ENCODE measurements at places on chromosomes 6 and 20.
A peak's percentile ranks its signal among the peaks of the same experiment; 100 is the strongest.

DNA sequence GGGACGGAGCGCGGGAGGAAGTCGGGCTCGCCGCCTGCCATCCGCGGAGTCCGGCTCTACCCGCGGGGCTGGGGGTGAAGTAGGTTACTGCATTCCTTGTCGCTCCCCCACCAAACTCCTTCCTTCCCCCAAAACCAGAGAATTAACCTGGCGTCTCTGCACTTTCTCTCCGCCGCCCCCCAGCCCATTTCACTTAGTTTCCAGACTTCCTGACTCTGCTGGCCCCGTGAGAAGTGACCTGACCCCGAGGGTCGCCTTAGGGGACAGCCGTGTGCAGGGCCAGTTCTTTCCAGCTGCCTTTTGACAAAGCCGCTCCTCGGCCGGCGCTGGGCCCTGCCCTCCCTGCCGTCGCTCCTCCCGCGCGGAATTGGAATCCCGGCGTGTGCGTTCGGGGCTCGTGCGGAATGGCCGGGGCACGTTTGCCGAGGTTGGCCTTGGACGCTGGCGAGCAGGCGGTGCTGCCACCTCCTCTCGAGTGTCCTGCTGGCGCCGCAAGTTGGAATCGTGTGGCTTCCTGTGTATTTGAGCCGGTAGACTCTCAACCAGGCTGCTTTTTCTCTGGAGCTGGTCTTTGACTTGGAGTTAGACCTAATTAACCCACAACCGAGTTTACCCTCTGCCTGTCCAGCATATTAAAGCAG is 650 bp downstream of the DCBLD1 start:
- peak; percentile 37 for DNase-seq

- no peak for DNase-seq
Observed at GRCh38 chr6:22956029-22956681, 386.8 kb downstream of the HDGFL1 start.

- DNase-seq: no peak
Observed at GRCh38 chr6:140758169-140758877, 1374.4 kb upstream of the GJE1 start.

- peak; percentile 28 for DNase-seq
Observed at GRCh38 chr6:73691512-73691911, 4.5 kb upstream of the CD109 start.

DNA sequence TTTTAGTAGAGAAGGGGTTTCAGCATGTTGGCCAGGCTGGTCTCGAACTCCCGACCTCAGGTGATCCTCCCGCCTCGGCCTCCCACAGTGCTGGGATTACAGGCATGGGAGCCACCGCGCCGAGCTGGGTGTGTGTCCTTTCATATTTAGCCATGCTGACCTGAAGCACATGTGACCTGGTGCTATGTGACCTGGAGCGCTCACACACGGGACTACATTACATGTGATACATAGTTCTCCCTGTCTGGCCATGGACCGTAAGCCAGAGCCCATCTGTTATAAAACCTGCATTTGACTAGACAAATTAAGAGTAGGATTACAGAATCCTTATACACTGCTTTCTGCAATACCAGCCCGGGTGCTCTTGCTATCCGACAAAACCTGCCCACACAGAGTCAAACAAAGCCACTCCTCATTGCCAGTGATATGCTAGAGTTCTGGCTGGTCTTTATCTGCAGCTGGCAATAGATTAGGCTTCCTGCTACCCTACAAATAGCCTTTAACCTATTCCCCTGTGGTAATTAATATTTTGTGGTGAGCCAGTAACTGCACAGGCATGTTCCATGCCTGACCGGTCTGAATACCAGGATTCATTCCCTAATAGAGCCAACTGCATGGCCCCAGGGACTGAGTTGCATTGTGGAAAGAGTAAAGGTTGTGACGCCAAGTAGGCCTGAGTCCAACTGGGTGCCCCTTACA is 26.3 kb upstream of the FAM50B start:
- DNase-seq: no peak

GRCh38 chr6:19837511-19838441 is 606 bp downstream of the ID4 start:
- peak; percentile 30 for DNase-seq

GRCh38 chr6:14822679-14823078 is 423.2 kb upstream of the JARID2 start:
- peak; percentile 84 for DNase-seq

GRCh38 chr6:166173281-166173951 is 5.8 kb upstream of the TBXT start:
- no peak for DNase-seq

GRCh38 chr6:37321101-37321500 is 32.7 kb upstream of the RNF8 start:
- DNase-seq: no peak

GRCh38 chr6:169723200-169723909 is 945 bp downstream of the PHF10 start:
- DNase-seq: peak; percentile 62

GRCh38 chr6:130020907-130021629 is 2.7 kb downstream of the L3MBTL3 start:
- DNase-seq: peak; percentile 88

DNA sequence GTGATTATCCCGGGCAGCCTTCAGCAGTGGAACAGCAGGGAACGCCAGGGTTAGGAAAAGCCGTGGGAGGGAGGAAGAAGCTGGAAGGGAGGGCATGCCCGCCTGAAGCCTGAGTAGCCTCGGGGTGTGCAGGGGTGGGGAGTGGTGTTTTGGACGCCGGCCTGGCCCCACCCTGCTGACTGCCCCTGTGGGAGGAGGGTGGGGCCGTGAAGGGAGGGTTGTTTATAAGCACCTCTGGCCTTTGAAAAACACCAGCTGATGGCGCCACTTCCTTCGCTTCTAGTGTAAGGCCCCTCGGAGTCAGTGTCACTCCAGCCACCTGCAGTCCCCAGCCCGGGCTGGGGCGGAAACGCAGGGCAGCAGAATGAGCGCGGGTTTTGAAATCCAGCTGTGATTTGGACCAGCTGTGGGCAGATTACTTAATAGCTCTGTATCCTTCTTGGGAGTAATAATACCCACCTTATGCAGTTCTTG is 52.8 kb upstream of the BMP6 start:
- no peak for DNase-seq

All from fibroblast of skin of right quadriceps (primary cell).